ENCODE measurements at places on chromosomes 6 and 20.

DNA sequence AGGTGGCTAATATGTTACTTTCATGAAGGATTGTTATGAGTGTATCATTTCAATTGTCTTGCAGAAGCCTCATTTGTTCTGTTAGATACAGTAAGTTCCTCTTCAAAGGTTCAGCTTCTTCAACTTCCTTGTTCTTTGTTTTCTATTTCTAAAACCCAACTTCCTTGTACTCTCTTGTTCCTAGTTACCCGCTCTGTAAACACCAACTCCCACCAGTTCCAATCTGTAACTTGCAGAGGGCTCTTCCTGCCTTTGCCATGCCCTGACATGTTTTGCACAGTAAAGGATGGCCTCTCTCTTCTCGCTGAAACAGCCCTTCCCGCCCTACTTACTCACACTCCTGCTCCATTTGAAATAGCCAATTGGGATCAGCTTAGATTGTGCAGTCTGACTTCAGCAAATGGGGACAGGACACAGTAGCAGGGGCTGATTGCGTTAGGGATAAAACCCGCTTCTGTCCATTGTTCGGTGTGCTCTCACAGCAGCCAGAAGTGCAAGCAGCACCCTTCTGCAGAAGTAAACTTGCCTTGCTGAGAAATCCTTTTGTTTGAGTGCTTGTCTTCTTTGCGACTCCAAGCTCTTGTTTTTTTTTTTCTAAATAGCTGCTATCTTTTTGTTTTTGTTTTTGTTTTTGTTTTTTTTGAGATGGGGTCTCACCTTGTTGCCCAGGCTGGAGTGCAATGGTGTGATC is 45.9 kb upstream of the POU5F1 start:
- DNase-seq: no peak

DNA sequence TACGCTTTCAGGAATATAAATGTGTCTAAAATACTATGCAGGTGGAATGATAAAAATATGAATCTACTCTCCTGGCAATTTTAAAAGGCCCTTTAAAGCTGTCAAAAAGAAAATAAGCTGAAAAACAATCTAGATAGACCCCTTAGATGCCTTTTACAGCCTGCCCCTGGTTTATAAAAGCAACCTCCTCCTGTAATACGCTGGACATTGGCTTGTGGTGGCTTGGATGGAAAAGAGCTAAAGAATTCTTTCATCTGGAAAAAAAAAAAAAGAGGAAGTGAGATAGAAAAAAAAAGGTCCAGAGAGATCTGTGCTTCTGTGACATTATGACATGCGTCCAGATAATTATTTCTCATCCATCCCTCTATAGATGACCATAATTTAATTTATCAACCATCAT is 115.9 kb upstream of the NRSN1 start:
- no peak for DNase-seq

GRCh38 chr6:57183336-57183735 is 11.2 kb downstream of the BAG2 start:
- DNase-seq: no peak

- peak; percentile 99 for DNase-seq
Measured at GRCh38 chr6:15473741-15474161, 189.1 kb downstream of the DTNBP1 start.

- peak; percentile 85 for DNase-seq
Measured at GRCh38 chr20:31547017-31547675, 32.9 kb downstream of the HM13 start.

- no peak for DNase-seq
Measured at GRCh38 chr6:130888246-130888645, 61.0 kb downstream of the SMLR1 start.

DNA sequence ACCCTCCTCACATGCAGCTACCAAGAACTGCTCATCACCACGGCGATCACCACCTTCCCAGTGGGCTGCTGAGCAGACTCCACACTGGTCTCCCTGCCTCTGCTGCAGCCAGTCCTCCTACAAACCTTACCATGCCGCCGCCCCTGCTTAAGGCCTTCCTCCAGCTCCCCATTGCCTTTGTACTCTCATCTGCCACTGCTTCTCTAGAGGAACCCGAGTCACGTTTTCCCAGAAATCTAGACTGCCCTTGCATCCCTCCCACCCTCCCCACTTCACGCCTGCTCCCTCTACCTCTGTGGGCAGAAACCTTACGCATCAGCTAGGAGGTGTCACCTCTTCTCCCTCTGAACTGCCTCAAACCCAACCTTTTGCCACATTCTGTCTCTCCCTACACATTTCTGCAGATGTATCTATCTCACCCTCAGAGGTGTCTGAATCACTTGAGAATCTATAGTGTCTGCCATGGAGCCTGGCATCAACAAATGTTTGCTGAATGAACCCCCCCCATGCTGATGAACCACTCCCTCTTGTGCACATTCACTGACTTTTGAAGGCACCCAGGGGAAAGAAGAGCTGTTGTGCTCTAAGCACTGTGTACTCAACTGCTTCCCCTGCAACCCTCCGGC is 4.3 kb downstream of the E2F1 start:
- DNase-seq: no peak

DNA sequence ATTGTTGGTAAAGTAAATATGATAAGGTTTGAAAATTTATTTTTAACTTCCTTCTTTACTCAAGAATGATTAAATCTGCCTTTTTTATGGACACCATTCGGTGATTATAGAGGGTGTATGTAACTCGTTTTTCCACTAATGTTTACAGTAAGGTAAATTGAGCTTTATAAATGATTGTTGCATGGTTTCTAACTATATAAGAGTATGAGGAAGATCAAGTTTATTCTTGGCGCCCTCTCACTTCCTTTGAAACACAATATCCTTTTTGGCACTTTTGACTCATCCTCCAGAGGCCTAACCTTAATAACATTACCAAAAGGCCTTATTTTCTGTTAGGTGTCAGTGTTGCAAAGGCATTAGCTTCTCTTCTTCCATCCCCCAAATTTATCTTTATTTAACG is 41.8 kb upstream of the MTRF1L start:
- DNase-seq: peak; percentile 31

DNA sequence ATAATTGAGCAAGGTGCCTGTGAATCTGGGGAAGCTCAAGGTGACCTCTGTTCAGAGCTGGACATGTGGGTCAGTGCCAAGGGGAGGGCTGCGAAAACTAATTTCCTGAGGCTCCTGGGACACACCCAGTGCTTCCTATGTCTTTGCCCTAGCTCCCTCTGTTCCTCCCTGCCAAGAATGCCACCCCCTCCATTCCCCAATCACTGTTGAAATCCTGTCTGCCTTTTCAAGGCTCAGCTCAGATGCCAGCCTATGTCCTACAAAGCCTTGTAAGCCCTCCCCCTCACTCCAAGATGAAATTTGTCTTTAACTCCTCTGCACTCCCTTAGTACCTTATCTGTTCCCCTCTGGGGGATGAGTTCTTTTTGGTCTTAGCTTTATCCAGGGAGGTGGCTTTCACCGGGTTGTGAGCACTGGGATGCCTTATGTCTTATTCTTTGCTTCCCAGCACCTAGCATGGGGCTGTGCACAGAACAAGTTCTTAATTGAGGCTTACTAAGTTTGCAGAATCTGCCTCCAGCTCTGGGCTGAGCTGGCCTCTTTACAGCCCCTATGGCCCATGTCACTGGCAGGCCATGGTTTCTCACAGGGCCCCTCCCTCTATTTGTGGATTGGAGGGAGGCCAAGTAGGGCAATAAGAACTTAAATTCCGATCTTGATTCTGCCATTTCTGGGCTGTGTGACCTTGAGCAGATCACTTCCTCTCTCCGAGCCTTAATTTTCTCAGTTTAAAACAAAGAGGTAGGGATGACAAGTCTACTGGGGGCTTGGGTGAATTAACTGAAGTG is 51.5 kb upstream of the EPB41L1 start:
- no peak for DNase-seq

GRCh38 chr6:69866770-69867638 is 648 bp downstream of the COL19A1 start:
- peak; percentile 31 for DNase-seq

DNA sequence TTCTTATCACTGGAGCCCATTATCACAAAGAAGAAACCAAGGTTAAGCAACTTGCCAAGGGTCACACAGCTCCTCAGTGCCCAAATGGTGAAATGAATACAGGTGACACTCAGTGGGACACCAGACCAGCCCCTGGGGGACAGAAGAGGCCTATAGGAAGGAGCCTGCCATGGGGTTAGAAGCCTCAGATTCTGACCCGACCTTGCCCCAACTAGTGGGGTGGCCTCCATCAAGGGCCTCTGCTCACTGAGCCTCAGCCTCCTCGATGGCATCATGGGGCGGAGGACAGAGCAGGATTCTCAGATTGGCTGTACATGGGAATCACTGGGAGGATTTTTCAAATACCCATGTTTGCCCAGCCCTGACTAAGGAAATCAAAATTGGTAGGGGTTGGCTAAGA is 47.6 kb downstream of the MRPL14 start:
- DNase-seq: no peak

- DNase-seq: peak; percentile 14
Measured at GRCh38 chr6:35177596-35177995, 36.2 kb upstream of the SCUBE3 start.

DNA sequence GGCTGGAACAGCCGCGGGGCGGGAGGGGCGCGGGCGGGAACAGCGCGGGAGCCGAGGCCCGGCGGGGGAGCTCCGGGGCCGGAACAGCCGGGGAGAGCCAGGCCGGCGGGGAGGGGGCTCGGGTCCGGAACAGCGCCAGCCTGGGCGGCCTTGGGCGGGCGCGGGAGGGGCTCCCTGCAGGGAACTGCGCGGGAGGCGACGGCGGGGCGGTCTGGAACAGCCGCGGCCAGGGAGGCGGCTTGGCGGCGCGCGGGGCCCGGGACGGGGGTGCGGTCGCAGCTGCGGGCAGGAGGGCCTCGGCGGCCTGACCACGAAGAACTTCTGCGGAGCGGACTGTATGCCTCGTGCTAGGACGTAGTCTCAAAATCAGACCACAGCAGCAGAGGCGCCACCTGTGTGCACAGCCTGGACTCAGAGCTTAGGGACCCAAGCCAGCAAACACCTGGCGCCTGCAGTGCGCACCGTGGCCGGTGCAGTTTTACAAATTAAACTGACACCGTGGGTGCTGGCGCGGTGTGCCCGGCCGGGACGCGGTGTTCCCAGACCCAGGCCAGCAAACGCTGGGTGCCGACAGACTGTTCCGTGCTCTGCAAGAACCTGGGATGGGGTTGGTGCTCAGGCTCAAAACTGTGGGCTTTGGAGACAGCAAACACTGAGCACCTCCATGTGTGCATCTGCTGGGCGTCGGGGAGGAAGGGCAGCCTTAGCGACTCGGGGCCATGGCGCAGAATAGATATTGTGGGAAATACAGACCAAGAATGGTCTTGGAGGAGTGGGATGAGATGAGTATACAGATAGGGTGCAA is 572 bp downstream of the ZNF341 start:
- DNase-seq: no peak

- no peak for DNase-seq
Measured at GRCh38 chr20:40331249-40331648, 357.8 kb downstream of the MAFB start.

DNA sequence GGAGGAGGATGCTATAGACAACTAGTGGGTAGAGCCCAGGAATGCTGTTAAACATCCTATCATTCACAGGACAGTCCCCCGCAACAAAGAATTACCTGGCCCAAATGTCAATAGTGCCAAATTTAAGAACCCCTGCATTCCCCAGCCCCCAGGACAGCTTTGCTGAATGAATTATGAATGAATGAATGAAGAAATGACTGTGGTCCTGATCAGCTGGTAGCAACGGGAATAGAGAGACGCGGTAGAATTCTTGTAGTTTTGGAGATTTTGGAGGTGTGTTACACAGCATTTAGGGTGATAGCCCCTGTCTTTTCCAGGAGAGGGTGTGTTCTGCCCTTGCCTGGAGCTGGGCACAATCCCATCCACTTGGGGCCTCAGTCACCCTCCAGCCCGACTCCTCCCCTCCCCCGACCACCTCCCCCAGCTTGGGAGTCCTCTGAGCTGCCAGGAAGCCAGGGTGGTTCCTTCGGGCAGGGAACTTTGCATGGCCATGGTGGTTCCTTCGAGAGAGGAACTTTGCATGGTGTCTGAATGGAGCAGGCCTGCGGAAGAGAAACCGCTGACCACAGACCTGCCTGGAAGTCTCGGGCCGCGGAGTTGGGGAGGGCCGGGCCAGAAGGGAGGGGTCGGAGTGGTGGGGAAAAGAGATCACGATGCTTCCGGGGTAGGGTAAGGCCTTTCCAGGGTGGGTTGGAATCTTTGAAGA is 1.0 kb upstream of the HCK start:
- no peak for DNase-seq

GRCh38 chr20:16005021-16005914 is 568.0 kb downstream of the KIF16B start:
- no peak for DNase-seq

DNA sequence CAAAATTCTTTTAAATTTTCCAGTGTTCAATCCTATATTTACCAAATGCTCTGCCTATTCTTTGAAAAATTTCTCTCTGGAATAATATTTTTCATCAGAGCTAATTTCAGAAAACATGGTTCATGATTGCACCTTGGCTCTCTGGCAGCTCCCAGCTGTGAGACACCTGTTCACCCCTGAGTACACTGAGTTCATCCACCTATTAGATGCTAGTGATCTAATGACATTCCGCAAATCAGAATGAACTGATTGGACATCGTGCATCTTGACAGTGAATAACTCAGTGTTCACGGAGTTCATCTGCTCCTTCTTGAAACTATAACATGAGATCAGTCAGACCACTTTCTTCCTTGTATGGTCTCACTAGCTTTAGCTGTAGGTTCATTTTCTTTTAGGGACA is 3.9 kb upstream of the SHPRH start:
- DNase-seq: no peak

DNA sequence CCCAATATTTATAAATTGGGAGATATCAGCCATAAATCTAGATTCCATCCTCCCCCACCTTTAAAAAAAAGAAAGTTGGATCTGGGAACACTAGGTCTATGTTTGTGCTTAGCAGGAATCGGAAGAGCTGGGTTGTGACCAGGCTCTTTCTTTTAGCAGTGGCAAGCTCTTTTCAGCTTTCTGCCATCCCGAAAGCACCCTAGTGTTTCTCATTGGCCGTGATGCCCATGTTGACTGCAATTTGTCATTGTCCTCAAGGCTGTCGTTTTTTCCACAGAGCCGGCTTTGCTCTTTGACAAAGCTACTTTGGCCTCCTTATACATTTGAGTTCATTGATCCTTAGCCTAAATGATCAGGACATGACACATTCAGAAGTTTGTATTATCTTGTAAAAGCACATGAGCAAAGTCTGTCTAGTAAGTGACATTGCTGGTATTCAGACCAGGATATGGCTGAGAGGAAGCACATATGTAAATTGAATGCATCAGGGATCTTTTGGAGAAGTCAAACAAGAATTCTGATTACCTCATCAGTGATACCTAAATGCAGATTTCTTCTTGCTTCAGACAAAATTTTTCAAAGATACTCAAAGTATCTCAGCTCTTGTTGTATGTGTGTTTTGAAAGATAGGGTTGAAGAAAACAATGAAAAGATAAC is 50.1 kb downstream of the CARMIL1 start:
- DNase-seq: no peak

DNA sequence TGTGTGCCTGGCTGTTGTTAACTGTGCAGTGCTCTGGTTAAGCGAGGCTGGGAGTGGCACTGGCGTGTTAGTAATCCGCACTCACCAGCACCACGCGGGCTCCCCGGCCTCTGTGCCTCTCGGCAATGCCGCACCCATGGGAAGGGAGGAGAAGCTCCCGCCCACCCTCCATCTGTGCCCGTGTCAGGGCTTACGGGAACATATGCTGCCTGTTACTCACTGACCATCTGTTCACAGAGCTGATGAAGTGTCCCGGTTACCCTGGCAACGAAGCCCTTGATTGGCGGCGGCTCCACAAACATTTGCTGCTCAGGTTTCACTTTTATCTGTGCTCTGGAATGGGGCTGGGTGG is 114.7 kb downstream of the PSMB1 start:
- DNase-seq: peak; percentile 100
